ENCODE measurements at places on chromosomes 3 and 15. TPM values are rescaled to one million over a fixed set of nuclear protein-coding genes. Genes with fewer than 3 reads are reported as not detected.

STAC gene
- total RNA-seq: not detected

NLGN1 gene
- total RNA-seq: not detected

SV2B gene
- total RNA-seq: not detected

STAG1 gene
- 41.2 TPM for total RNA-seq

DPH6 gene
- total RNA-seq: 9.4 TPM

FBXL22 gene
- total RNA-seq: 0.56 TPM

PLSCR4 gene
- not detected for total RNA-seq

CADPS gene
- not detected for total RNA-seq

PLA2G4E gene
- total RNA-seq: not detected

LRTM1 gene
- total RNA-seq: not detected

MESP2 gene
- total RNA-seq: not detected

GOLGA6L4 gene
- 3.6 TPM for total RNA-seq

HCN4 gene
- total RNA-seq: not detected

LEKR1 gene
- total RNA-seq: 0.76 TPM

SCN5A gene
- not detected for total RNA-seq

ECE2 gene
- total RNA-seq: not detected

GHRL gene
- 0.77 TPM for total RNA-seq

TUSC7 gene
- total RNA-seq: not detected

All from activated CD8-positive, alpha-beta memory T cell treated with anti-CD3 and anti-CD28 coated beads, Interleukin-2, amount 10 ng/mL, durations not matched to agents 7 days and 5 days (primary cell).